ENCODE measurements at places on chromosomes 3 and 15.

GRCh38 chr15:81174125-81174791, 22.4 kb upstream of the IL16 start:
- DNase-seq: no peak
- peaks cover 20% of the 10 kb centered on the region for H3K27me3 ChIP-seq
- H3K27ac ChIP-seq: no peak overlapping the region

DNA sequence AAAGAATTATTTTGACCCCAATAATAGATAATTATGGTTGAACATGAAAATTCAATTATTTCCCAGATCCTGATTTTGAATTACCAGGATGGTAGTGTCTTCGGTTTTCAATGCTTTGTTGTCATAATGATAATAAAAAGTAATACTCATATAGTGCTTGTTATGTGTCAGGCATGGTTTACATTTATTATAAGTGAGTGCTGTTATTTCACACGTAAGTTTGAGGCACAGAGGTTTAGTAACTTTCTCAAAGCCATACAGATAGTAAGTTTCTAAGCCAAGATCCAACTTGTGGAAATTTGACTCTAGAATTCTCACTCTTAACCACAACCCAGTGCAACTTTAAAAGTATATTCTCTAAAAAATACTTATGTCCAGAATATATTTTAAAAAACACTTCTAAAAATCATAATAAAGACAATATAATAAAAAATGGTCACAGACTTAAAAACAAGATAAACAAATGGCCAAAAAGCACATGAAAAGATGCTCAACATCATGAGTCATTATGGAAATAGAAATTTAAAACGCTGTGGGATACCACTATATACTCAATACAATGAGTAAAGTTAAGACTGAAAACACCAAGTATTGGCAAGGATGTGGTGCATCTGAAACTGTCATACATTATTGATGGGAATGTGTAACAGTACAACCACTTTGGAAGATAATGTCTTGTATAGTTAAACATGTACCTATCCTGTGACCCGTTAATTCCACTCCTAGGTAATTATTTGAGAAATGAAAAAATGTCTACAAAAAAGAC, 45.2 kb downstream of the SPRED1 start:
- H3K27me3 ChIP-seq: no peaks in the 10 kb centered on the region
- H3K27ac ChIP-seq: no peak overlapping the region
- DNase-seq: no peak
- H3K4me1 ChIP-seq: no peaks in the 10 kb centered on the region
- H3K4me3 ChIP-seq: no peak overlapping the region
- H3K36me3 ChIP-seq: peaks cover 70% of the 10 kb centered on the region

- DNase-seq: no peak
- no peaks in the 10 kb centered on the region for H3K4me1 ChIP-seq
- H3K4me3 ChIP-seq: no peak overlapping the region
- no peak overlapping the region for H3K27ac ChIP-seq
- H3K36me3 ChIP-seq: no peaks in the 10 kb centered on the region
These were observed 700.5 kb upstream of the ARPP21 start for GRCh38 chr3:34938784-34939183.

- peaks cover 28% of the 10 kb centered on the region for H3K4me1 ChIP-seq
- no peak overlapping the region for H3K4me3 ChIP-seq
- DNase-seq: no peak
- no peaks in the 10 kb centered on the region for H3K27me3 ChIP-seq
These were observed 224.2 kb upstream of the TBL1XR1 start for GRCh38 chr3:177421481-177421785.

GRCh38 chr3:186529201-186529999, 14.8 kb downstream of the CRYGS start:
- H3K4me1 ChIP-seq: peaks cover 71% of the 10 kb centered on the region
- H3K4me3 ChIP-seq: no peak overlapping the region
- DNase-seq: no peak

GRCh38 chr15:23806980-23807379, 119.9 kb upstream of the NDN start:
- H3K27me3 ChIP-seq: peaks cover 12% of the 10 kb centered on the region
- no peak overlapping the region for H3K4me3 ChIP-seq
- H3K4me1 ChIP-seq: no peaks in the 10 kb centered on the region
- no peak for DNase-seq
- H3K36me3 ChIP-seq: no peaks in the 10 kb centered on the region

DNA sequence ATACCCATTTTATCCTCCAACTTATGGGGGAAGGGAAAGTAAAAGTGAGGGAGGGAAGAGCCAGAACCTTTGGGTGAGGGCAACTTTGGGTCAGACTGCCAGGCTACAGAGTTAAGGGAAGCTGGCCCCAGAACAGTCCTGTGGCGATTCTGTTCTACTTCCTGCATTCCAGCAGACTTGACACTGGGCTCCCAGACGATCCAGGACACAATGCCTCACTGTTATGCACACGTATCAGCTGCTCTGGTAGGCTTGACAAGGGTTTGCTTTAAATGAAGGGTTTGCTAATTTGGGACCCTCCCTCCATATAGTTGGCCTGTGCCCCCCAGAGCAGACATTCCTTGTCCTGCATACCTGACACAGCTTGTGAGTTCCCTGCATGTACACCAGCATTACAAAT, 10.7 kb downstream of the GORASP1 start:
- H3K36me3 ChIP-seq: peaks cover 41% of the 10 kb centered on the region
- no peak for DNase-seq

DNA sequence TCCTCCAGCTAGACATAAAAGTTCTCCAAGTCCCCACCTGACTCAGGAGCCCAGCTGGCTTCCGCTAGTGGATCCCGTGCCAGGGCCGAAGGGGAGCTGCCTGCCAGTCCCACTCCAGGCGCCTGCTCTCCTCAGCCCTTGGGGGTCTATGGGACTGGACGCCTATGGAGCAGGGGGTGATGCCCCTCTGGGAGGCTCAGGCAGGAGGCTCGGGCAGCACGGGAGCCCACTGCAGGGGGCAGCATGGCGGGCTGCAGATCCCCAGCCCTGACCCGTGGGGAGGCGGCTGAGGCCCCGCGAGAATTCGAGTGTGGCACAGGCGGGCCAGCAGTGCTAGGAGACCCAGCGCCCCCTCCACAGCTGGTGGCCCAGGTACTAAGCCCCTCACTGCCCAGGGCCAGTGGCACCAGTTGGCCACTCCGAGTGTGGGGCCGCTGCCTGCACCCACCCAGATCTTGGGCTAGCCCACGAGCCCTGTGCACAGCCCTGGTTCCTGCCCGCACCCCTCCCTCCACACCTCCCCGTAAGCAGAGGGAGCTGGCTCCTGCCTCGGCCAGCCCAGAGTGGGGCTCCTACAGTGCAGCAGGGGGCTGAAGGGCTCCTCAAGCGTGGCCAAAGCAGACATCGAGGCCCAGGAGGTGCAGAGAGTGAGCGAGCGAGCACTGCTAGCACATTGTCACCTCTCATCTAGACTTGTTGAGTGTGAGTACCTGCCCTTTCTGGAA, 221.3 kb upstream of the NSMCE3 start:
- peaks cover 4% of the 10 kb centered on the region for H3K27me3 ChIP-seq
- peaks cover 5% of the 10 kb centered on the region for H3K4me1 ChIP-seq
- no peak overlapping the region for H3K27ac ChIP-seq
- H3K4me3 ChIP-seq: no peak overlapping the region
- H3K36me3 ChIP-seq: no peaks in the 10 kb centered on the region
